ENCODE measurements at places on chromosomes 4 and X.

- DNase-seq: no peak
Measured at GRCh38 chr4:167642250-167642649, 408.0 kb upstream of the SPOCK3 start.

DNA sequence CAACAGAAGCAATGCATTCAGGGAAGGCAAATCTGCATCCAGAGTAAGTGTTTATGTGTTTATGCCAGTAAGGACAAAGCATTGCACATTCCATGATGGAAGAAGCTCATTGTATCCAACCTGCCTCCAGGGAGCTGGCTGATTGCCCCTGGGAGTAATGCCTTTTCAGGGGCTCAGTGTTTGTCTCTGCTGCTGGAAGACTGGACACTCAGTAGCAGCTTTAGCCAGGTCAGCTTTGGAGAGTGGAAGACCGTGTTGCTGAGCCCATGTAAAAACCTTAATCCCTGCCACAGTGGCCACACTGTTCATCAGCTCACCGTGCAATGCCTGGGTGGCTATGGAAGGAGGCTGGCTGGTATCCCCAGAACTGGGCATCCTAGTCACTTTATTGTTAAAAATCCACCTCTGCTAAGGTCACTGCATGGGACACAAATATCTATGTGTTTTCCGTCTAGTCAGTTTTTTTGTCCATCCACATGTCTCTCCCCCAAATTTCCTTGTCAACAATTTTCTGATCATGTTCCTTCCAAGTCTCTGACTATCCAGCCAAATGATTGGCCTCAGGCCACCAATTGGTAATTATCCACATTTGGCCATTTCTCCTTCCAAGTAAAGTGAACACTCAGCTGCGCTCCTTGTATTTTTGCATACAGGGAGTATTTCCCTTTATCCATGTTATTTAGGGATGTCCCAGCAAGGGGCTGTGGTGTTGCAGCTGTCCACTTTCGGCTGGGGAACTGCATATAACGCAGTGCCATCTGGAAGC, 2044.5 kb upstream of the AGA start:
- no peak for DNase-seq

DNA sequence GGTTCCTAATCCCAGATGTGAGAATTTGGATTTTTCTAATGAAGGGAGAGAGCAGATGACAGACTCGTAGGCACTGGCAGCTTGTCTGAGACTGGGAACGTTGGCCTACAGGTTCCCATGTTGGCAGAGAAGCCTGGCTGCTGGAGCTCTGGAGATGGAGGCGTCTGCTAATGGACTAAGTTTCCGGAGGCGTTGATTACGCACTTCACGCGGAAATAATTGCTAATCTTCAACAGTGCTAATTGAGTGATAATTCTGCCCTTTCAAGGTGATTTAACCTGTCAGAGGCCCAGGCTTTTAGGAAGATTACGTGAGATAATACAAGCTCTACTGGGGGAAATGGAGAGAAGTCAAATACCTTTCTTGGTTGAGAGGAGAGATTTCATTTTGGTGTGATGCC, 77.4 kb downstream of the PSAPL1 start:
- DNase-seq: no peak

- no peak for DNase-seq
Measured at GRCh38 chr4:88017516-88018297, 10.3 kb downstream of the PKD2 start.

DNA sequence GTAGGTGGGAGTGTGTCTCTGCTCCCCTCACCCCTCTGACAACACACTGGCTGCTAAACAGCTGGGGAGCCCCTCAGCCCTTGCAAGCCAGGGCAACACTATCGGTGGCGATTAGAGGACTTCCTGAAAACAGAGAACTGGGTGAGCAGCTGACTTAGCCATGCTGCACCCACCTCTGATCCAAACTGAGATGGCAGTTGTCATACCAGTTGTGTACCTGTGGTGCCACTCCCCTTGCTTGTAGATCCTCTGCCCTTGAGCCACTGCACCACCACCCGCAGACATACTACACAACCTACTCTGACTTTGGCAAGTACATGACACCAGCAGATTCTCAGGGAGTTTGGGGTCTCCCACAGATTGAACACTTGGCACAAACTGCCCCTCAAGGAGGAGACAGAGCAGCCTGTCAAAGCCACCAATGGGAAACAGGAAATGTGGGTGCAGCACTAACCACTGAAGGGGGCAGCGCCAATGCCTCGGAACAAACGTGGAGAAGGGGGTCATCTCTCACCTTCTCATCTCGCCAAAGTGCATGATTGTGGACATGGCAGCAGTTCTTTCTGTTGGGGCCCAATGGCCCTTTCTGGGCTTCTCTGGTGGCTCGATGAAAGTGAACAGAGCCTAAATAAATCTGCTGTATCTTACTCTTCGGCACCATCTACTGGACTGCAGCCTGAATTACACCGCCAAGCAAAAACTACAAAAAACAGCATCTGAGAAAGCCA, 119.8 kb downstream of the NEK1 start:
- DNase-seq: no peak

DNA sequence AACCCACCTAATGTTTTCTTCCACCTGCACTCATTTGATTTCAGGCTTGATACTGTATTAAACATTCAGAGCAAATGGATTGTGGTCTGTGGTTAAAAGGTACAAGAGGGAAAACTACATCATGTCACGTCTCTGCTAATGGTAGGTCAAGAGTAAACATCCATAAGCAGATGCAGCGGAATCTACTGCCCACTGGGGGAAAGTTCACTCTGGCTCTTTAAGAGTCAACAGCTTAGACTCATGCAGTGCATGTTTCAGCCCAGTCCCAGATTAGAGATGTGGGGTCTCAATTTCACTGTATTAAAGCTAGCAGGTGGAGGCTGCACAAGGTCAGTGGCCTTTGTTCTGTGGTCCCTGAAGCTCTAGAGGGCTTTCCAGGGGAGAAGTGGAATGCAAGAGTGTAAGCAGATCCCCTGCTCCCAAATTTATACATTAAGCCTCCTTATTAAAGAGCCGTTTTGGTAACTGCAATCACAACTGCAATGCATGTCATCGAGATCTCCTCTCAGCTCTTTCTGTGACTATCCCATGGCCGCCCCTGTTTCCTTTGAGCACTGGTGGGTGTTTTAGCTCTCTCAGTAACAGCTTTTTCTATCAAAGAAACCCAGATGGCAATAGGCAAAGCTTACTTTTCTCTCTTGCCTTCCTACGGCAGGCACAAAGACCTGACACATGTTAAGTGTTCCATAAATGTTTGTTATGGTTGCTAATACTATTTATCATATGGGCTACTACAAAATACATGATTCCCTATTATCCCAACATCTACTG, 53.4 kb downstream of the LDB2 start:
- DNase-seq: no peak

DNA sequence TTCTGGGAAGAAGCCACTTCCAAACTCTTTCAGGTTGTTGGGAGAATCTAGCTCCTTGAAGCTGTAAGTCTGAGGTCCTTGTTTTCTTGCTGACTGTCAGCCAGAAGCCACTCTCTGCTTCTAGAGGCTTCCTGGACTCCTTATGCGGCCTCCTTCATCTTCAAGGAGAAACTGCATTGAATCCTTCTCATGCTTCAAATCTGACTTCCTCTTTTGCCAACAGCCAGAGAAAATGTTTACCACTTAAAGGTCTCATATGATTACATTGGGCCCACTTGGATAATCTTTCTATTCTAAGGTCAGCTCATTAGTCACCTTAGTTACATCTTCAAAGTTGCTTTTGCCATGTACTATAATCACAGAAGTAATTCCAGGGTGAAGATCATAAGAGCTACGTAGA, 327.0 kb downstream of the HNRNPD start:
- DNase-seq: no peak

DNA sequence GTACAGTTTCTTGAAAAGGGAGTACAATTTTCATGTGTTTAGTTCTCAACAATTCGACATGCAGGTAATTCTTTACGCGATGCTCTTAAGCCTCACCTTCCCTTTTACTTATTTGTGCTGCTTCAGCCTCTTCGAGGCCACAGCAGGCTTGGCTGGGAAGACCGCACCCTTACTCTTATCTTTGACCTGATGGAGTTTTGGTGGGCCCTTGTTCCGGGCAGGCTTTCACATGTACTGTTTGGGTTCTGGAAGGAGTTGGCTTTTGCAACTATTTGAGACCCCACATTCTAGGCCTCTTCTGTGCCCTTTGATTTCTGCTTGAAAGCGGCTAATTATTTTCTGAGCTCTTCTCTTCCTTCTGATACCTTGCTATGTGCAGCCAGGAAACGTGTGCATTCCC, 60.2 kb downstream of the FAM193A start:
- DNase-seq: no peak

- no peak for DNase-seq
Measured at GRCh38 chr4:1502976-1503375, 96.7 kb upstream of the NKX1-1 start.

DNA sequence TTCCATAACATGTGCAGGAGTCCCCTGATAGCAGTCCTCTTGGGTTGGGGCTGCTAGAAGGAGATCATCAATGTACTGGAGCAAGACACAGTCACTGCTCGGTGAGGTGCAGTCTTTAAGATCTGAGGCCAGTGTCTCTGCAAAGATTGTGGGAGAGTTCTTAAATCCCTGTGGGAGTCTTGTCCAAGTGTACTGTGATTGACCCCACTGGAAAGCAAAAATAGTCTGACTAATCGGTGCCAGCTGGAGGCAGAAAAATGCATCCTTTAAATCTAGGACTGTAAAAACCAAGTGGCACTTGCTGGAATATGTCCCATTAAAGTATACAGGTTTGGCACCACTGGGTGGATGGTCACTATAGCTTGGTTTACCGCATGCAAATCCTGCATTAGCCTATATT, 31.1 kb downstream of the SULT1E1 start:
- DNase-seq: no peak

DNA sequence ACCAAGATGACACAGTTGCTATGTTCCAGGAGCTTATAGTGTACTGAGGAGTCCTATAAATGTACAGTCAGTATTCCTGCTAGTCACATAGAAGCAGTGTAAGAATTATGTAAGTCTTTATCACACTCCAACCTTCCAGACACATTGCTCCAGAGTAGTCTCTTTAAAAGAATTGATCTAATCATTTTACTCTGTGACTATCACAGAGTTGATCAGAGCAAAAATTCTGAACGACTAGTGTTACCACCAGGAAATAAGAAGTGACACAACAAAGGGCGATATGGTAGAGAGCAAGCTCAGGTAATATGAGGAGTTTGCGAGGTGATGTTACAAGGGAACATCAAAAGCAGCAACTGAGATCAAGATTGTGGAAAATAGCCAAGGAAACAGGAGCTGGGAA, 9.0 kb upstream of the HPF1 start:
- no peak for DNase-seq

DNA sequence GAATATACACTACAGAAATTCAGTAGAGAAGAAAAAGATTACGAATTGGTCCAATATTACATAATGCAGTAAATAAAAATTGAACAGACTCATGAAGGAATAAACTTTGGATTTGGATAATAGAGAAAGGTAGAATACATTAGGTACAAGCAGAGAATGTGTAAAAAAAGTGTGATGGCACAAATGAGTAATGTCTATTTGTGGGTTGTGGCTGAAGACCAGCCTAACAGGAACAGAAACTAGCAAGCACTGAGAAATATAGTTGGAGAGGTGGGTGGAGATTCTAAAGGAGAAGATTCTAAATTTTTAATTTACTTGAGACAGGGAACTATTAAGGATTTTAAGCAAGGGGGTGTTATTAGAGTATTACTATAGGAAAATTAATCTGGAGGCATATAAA, 15.2 kb upstream of the CLOCK start:
- no peak for DNase-seq

GRCh38 chr4:173041482-173041881, 127.1 kb upstream of the GALNT7 start:
- no peak for DNase-seq

- DNase-seq: no peak
Measured at GRCh38 chr4:73234712-73235111, 23.9 kb downstream of the ANKRD17 start.

DNA sequence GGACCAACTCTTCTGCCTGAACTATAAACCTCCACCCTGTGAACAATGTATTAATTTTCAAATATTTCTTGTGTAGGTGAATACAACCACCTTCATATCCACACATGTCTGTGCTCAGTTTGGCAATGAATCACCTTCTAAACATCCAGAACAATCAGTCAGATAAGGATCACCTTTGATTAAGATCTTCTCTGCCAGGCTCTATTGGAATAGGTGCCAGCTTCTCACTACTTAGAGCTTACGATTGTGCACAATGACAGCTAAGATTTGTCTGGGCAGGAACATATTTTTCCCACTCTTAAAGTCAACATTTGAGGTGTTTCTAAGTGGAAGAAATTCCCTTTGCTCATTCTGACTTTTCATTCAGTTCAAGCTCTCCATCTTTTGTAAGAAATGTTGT, 237.2 kb downstream of the IL1RAPL2 start:
- DNase-seq: no peak

DNA sequence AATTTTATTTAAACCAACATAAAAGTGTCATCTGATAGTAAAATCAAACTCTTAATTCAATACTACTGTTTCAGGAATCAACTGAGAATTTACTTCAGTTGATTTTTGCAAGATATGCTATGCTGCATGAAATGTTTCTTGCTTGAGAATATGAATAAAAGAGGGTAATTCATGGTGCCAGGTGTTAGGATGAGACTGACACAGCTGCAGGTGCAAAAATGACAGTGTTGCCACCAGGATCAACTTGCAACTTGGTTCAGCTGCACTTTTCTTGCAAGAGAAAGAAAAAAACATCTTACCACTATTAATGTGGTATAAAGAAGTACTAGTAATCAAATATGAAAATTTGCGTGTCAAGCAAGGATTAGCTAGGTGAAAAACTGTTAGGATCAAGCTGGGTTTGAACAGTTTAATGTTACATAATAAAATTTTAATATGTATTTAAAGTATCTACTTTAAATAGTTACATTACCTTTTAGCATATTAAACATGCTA, 49.7 kb downstream of the CHIC2 start:
- DNase-seq: no peak

- DNase-seq: no peak
Measured at GRCh38 chr4:137200322-137200721, 332.0 kb downstream of the PCDH18 start.

- peak; percentile 1 for DNase-seq
Measured at GRCh38 chrX:13487731-13488505, 81.5 kb upstream of the EGFL6 start.

GRCh38 chr4:41933997-41934503, 1.2 kb upstream of the TMEM33 start:
- no peak for DNase-seq

DNA sequence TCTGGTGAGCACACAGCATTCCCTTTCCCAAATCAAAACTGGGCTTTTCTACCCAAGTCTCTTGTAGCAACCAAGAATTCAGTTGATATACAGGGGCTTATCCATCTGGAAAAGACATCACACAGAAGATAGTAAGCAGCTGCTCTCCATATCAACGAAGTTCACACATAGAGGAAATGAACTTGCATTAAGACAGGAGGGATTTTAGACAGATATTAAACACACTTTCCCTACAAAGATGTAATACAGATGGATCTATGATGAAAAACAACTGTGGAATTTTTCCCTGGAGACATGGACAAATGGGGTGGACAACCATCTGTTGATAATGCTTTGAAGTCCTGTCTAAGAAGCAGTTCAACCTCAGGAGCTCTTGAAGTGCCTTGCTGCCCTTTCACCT, 9.8 kb upstream of the PDE5A start:
- DNase-seq: no peak

- DNase-seq: no peak
Measured at GRCh38 chrX:9921407-9921806, 45.8 kb upstream of the CLDN34 start.

All from nucleus accumbens (tissue), 56 donors.